ENCODE measurements at places on chromosomes 16 and 17.

DNA sequence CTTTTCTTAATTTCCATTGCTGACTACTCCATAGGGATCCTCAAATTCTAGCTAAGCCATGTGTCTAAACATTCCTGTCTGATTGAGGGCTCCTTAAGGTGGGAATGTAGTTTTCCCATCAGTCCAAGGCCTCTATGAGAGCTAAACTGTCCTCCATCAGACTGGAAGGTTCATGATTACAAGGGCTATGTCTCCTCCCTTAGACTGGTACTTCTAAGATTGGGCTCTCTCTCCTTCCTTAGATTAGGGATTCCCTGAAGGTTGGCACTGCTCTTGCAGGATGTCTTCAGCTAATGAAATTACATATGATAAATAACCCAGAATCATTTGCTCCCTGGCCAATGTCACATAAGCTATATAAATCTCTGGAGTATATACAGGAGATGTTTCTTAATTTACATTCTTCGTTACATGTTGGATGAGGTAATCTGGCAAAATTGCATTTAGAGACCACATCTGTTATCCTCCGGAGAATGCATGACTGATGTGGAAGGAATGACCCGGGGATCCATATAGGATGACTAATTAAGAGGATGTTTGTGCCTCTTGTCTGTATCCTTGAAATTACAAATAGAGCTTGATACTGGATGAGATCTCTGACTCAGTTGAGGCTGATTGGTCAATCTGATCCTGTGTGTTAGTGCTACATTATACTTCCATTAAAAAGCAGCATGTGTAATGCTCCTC lies 14.2 kb downstream of the B4GALNT2 start:
- DNase-seq = no peak

DNA sequence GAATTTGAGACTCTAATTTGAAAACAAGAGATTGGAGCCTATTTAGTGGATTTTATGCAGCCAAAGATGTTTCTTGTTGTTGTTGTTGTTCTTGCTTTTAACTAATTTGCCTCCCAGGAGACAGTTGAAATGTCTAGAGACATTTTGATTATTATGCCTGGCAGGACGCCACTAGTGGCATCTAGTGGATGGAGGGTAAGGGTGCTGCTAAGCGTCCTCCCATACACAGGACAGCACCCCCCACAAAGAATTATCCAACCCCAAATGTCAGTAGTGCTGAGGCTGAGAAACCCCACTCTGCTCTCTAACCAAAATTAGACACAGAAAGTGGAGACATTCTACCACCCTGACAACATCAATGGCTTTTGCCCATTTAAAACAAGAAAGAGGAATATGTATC lies 15.4 kb upstream of the HSBP1 start:
- no peak for DNase-seq

DNA sequence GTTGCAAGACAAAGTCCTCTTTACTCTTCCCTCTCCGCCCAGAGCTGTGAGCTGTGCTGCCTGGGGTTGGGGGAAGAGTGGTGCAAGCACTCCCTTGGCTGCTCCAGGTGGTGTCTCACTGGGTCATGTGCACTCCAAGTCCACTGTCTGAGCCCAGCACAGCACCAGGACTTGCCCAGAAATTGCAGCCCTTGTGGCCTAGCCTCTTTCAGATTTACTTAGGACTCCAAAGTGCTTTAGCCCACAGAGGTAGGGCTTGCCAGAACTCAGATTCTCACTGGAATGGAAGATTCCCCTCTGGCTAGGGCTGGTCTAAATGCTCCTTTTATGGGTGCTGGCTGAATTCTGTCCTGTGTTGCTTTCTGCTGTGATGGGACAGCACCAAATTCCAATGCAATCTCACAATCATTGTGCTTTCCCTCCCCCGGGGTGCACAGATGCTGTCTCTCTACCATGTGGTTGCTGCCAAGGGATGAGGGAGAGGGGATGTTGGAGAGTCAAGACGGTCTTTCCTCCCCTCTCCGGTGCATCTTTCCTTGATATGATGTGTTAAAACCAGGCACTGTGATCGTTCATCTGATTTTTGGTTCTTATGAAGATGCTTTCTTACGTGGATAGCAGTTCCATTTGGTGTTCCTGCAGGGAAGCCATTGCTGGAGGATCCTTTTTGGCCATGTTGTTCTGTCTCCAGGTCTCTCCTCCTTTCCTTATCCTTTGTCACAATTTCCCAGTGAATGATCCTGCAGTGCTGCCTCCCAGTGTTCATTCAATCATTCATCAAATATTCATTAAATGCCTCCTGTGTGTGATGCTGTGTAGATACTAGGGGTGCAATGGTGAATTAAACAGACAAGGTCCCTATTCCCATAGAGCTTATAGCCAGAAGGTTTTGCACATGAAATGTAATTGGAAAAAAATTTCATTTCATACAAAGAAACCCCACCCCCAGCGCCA lies 216.3 kb downstream of the SPECC1 start:
- DNase-seq = no peak

GRCh38 chr16:66150698-66151482 lies 215.6 kb upstream of the CDH5 start:
- no peak for DNase-seq

- DNase-seq = no peak
These were observed 143.9 kb downstream of the CMIP start for GRCh38 chr16:81588326-81589081.

- no peak for DNase-seq
These were observed 538 bp upstream of the CCNF start for GRCh38 chr16:2428784-2429033.

- no peak for DNase-seq
These were observed 3.8 kb downstream of the ZPBP2 start for GRCh38 chr17:39871801-39872200.

GRCh38 chr17:63429766-63430165 lies 16.3 kb downstream of the CYB561 start:
- no peak for DNase-seq

DNA sequence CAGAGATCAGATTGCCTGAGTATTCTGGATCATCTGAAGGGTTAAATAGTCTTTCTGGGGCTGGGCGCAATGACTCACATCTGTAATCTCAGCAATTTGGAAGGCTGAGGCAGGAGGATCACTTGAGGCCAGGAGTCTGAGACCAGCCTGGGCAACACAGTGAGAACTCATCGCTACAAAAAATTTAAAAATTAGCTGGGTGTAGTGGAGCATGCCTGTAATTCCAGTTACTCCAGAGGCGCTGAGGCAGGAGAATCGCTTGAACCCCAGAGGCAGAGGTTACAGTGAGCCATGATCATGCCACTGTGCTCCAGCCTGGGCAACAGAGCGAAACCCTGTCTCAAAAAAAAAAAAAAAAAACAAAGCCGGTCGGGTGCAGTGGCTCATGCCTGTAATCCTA lies 15.7 kb downstream of the MVP start:
- no peak for DNase-seq

GRCh38 chr16:56607675-56608042 lies 725 bp upstream of the MT2A start:
- DNase-seq = no peak

Data from dorsolateral prefrontal cortex (tissue), 122 donors.